HepG2 (cell line): ENCODE measurements at places on chromosomes 3 and 15.
A peak's percentile ranks its signal among the peaks of the same experiment; 100 is the strongest.

DNA sequence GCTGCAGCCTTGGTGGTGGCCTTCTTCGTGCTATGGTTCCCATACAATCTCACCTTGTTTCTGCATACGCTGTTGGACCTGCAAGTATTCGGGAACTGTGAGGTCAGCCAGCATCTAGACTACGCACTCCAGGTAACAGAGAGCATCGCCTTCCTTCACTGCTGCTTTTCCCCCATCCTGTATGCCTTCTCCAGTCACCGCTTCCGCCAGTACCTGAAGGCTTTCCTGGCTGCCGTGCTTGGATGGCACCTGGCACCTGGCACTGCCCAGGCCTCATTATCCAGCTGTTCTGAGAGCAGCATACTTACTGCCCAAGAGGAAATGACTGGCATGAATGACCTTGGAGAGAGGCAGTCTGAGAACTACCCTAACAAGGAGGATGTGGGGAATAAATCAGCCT lies 10.4 kb downstream of the CYP8B1 start:
- no peak for DNase-seq

DNA sequence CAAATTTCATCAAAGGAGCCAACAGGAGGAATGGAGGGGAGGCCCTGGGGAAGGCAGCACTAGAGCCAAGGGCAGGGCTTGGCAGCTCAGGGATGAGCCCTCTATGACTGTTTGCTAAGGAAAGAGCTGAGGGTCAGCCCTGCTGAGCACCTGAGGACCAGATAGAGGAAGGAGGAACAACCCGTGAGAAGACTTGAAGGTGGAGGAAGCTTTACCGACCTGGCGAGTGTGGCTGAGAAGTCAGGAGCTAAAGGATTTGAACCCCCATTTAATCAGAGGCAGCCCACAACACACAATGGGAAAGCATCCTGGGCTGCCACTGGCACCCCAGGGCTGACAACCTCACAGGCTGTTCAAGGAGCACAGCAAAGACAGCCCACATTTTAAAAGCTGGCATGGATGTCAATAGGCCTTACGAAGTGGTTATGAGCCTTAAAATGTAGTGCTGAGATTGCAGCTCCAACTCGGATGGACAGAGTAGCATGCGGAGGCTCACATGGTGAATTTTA lies 20.7 kb upstream of the LRRC2 start:
- DNase-seq: no peak

DNA sequence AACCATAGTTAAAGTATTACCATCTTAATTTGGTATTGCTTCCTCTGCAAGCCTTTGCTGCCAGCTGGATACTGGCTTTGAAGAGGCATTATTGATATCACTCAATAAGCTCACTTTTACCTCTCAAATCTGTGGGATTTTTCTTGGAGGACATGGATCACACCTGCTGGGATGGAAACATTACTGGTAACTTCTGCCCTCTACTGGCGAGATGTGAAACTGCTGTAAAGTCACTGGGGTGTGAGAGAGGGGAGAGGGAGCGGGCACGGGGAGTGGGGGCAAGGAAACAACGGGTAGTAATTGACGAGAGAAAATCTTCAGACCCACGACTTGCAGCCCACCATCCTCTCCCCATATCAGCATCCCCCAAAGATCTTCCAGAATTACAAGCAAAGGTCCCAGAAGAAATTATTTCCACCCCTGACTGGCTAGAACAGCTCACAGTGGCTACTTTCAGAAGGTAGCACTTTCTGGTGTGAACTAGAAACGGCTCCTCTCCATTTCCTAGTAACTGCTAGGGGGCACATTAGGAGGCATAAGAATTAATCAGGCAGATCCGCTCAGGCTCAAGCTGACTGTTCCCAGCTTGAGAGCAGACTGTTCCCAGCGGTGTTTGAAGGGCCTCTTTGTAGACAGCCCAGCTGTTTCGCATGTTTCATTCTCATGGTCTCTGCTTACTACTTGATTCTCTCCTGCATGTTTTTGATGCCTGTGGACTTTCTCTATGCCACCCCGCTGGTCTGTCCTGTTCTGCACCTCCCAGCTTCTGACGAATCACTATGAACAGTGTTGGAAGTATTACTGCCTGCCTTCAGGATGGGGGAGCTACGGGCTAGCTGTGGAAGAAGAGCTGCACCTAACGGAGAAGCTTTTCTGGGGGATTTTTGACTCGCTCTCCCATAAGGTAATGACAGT lies 230.4 kb upstream of the CHRM5 start:
- DNase-seq: peak; percentile 25

- DNase-seq: no peak
Measured at GRCh38 chr15:78290222-78290621, 9.2 kb downstream of the SKIC8 start.

GRCh38 chr3:72661115-72661457 lies 187.2 kb downstream of the SHQ1 start:
- DNase-seq: no peak

DNA sequence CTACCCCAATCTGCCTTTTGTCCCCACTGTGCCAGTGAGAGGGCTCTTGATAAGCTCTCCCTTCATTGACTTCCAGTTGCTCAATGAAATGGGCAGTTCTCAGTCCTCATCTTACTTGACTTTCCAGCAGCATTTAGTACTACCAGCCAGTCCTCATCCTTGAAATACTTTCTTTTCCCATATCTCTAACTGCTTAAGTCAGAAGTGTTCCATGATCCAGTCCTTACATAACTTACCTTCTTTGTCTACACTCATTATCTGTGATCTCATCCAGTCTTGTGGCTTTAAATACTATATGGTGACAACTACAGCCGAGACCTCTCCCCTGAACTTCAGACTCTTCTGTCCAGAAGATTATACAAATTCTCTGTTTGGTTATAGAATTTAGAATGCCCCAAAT lies 28.7 kb downstream of the RARRES1 start:
- no peak for DNase-seq

GRCh38 chr15:99306694-99307338 lies 55.5 kb downstream of the LRRC28 start:
- DNase-seq: peak; percentile 50

DNA sequence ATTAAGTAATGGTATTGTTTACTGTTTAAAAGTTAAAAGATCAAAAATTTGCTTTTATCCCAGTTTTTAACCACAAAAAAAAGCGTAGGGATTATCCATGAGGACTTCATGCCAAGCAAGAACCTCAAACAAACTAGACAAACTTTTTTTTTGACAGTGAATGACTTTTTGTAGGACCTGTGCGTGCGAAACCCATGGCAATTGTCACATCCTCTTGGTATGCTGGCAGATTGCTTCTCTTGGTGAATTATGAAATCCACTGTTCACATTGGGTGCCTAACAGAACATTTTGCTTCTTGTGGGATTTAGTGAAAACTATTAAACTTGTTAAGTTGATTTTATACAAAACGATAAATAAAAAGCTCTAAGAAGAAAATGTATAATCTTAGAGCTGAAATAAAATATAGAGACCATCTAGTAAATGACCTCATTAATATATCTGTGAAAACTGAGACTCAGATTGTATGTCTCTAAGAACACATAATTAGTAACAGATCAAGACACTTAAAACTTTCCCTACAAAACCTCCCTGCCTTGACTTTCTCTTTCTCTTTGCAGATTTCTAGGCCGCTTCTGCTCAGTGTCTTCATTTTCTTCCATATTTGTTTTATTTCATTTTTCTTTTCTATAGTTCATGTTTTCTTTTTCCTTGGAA lies 87.3 kb upstream of the CGNL1 start:
- no peak for DNase-seq

DNA sequence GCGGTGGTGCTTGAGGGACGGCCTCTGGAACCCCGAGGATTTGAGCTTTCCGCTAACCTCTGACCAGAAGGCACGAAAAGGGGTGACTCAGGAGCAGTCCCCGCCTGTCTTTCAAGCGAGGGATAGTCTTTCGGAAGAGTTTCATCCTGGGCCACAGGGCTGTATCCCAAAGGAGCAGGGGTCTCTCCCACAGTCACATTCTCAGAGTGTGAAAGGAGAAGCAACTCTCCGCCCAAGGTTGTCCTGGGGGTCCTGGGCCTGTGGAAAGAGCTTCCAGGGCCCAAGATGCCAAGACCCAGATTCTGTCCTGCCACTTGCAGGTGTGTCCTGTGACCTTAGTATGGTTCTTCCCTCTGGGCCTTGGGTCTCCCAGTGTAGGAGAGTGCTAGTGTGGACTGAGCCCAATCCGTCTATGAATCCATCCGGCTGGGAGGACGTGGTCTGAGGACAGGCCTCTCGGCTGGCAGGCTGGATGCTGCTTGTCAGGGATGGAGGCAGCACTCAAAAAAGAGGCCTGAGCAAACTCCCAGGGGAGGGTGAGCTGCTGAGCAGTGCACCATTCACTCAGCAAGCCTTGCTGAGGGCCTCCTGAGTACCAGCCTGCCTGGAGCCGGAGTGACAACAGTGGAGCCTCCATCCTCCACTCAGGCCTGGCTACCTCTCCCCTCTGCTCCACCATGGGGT lies 1.6 kb upstream of the DUSP7 start:
- no peak for DNase-seq

GRCh38 chr3:39349080-39349479 lies 19.6 kb downstream of the CCR8 start:
- DNase-seq: peak; percentile 7

DNA sequence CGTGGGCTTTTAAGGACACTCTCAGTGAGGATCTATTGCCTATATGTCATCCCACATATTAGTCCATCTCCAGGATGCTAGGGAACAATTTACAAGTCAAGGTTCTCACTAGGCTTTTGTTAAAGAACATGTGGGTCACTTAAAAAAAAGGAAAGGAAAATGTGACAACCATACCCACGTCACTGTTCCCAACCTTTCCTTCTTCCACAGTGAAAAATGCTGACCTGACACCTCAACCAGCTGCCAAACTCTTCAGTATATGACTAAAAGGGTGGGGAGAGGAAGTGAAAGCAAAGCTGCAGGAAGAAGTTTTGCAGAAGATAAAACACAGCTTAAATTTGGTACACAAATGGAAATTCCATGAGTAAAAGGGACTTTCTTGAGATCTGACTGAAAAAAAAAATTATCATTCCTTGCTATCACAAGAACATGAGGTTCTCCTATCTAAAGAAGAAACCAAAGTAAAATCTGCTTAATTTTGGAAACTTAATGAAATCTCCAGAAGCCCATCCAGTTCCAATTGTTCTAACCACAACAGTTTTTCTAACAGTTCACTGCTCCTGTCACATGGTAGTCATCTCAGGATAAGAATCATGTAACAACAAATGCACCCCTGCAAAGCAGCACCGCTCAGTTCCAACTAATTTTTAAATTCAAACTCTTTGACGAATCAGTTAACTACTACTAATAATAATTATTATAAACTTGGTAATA lies 117.0 kb upstream of the TSPAN3 start:
- DNase-seq: no peak

DNA sequence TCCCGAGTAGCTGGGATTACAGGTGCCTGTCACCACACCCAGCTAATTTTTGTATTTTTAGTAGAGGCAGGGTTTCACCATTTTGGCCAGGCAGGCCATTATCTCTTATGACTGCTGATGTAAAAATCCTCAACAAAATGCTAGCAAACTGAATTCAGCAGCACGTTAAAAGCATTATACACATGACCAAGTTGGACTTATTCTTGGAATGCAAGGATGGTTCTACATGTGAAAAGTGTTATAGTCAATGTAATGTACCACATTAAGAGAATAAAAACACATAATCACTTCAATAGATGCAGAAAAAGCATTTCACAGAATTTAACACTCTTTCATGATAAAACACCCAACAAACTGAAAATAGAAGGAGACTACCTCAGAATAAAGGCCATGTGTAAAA lies 20.2 kb downstream of the RNF13 start:
- DNase-seq: no peak

DNA sequence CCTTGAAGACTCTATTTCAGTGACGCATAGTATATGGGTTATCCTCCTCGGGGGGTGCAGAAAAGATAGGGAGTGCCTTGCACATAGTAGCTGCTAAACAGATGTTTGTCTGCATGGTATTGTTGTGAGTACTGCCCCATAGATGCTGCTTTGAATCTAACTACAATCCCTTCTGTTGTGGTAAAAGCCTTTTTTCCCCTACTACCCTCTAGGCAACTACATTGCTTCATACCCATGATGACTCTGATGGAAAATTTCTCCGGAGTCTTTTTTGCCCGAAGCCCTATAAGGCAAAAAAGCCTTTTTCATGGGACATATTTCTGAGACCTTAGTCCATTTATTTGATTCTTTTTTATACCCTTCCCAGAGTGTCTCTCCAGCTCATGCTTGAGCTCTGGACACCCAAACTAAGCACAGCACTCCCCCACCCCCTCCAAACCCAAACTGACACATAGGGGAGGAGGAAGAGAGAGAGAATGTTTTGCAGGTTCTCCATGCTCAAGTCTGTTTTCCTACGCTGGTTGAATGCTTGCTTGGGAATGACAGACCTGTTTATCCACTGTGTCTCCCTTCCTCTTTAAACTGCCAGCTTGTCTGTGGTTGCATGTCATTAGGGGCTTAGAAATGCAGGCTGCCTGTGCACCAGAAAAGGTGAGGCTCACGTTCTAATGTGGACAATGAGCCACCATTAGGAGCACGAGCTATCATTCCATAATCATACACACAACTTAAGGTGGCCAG lies 52.9 kb downstream of the LRTM1 start:
- no peak for DNase-seq

GRCh38 chr3:195146131-195146530 lies 124.8 kb downstream of the XXYLT1 start:
- DNase-seq: no peak

- DNase-seq: no peak
Measured at GRCh38 chr3:120498556-120499346, 48.0 kb upstream of the FSTL1 start.

GRCh38 chr3:166445865-166446264 lies 608.6 kb upstream of the BCHE start:
- DNase-seq: no peak

DNA sequence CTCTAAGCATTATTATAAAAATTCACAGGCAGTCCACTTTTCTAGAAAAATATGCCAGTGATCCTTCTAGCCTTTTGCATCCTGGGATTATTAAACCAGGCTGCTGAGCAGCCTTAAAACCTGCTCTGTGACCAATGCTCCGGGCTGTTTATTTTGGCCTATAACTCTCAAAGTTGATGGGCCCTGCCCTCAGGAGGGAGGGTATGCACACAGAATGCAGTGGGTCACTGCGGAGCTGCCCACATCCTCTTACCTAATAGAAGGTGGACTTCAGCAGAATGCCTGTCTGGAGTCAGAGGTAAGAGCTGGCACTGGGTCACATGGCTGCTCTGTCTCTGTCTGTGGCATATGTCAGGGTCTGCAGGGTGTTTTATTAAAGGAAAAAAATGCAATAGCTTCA lies 26.0 kb downstream of the CPNE4 start:
- no peak for DNase-seq

- no peak for DNase-seq
Measured at GRCh38 chr15:79060175-79060574, 30.4 kb downstream of the RASGRF1 start.

DNA sequence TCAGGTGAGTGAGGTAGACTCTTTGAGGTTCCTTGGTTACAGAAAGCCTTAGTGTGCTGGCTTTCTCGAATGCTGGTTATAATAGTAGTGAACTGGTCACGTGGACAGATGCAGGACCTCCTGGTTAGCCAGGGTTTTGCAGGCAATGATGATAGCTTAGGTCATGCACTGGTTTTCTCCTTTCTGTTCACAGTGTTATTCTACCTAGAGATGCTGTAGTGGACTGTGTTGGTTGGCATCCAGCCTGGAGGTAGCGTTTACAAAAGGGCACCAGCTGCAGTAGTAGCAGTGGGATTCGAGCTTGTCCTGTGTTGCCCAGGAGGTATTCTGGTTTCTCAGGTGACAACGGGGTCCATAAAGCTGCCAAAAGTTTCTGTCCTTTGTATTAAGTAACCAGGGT lies 27.0 kb downstream of the PCCB start:
- DNase-seq: no peak

- DNase-seq: no peak
Measured at GRCh38 chr15:43267439-43267838, 711 bp upstream of the TGM5 start.

- DNase-seq: no peak
Measured at GRCh38 chr15:99344639-99345038, 93.4 kb downstream of the LRRC28 start.
